Left forelimb (tissue), 1 donor: ENCODE measurements at places on chromosomes 6 and 20.

DNA sequence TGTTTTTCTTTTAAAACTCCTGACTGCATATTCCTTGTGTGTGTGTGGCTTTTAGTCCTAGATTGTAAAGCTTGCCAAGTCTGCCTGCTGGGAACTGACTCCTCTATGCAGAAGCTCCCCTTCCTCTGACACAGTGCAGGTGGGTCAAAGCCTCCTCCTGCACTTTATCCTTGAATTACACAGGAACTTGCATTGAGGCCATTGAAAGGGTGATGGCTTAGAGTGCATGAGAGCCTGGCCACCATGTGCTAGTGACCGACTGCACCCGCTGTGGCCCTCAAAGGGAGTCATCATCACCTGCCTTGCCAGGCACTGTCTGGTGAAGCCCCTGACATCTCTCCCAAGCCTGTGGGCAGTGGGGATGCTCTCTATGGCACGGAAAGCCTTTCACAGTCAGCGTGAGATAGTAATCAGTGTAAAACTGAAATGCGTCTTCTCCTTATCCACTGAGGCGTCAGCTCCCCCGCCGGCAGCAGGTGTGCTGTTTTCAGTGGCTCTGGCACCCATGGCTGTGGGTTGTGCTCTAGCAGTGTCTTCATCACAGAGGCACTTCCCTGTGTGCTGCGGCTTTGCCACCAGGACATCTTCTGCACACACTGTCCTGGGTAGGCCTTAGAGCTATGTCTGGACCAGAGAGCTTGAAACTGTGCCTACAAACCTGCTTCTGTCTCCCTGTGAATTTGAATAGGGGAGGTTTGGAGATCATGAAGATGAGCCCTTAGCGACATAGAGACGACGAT lies 87.9 kb downstream of the THBS2 start:
- peak; percentile 61 for DNase-seq

DNA sequence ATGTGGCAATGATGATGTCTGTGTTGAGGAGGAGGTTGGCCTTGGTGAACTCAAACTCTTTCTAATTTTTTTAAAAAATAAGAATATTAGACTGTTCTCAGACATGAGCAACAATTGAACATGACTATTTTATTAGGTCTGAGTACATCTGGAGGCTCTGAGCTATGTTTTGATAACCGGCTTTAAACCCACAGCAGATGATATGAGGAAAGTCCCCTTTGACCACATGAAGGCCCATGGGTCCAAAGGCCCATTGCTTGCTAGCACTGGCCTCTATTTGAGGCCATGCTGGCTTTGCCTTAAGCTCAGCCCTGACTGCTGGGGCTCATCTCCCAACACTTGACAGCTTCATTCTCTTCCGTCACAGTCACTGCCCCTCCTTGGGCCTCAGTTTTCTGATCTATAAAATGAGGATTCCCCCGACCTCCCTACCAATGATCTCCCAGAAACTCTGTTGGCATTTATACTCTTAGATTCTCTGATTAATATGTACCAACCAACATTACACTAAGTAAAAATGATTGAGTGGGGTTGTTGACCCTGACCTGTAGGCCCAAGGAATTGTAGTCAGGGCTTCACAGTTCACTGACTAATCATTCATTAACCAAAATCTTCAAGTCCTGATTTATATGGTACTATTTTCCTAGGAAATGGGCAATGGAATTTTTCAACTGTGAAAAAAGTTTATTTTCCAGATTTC lies 23.9 kb upstream of the TINAG start:
- DNase-seq = no peak

GRCh38 chr20:41978875-41979274 lies 360.7 kb upstream of the CHD6 start:
- DNase-seq = no peak

DNA sequence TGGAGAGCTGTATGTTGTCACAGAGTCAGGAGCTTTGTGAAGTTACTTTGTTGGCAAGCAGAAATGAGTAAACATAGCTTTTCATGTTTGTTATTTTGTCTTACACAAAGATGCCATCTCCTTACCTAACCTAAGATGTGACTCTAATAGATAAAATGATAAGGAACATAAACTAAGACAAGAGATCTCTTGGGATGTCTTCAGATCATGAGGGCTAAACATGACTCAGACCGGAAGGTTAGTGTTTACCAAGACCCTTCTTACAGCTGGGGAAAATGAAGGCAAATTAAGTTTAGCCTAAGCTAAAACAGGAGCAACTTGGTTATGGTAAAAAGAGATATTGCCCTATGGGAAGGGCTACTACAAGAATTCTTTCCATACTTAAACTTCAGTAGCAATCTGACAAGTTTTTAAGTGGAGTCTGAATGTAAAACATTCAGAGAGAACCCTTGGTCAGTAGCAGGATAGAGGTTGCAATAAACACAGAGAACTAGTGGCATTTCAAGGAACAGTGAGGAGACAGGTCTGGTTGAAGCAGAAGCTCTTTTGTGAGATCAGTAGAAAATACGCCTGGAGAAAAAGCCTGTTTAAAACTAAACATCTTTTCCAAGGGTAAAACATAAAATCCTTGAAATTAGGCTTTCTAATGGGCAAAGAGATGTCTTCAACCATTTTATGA lies 29.9 kb downstream of the SGK1 start:
- DNase-seq = no peak

GRCh38 chr6:9204171-9204570 lies 768.8 kb upstream of the SLC35B3 start:
- DNase-seq = no peak

DNA sequence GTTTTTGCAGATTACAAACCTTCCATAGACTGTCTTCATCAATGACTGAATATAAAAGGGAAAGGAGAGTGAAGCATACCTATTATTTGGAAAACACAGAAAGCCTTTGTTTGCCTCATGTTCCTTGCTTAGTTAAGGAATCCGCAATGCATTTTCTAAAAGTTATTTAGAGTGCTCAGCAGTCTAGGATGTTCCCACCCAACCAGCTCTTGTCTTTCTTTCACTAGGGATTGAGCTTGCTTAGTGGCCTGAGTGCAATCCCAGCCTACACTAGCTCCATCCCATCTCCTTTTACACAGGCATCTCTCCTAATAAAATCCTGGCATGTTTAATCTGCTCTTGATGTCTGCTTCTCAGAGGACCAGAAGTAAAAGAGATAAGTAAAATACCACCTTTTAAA lies 850.5 kb upstream of the GJE1 start:
- DNase-seq = no peak

DNA sequence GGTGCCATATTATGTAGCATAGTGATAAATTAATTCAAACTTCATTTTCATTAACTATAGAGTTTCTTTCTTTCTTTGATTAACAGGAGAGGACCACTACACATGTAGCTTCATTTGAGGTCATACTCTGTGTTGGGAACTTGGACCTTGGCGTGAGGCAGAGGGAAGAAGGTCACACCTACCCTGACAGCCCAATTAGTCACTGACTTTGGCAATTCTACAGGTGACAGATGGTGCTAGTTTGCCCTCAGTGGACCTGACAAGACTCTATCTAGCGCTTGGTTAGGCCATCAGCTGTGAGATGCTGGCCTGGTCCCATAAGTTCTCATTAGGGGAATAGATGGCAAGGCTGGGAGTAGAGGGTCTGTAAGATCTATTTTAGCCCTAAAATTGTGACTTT lies 14.2 kb downstream of the SLX4IP start:
- DNase-seq = no peak

GRCh38 chr20:54189630-54190029 lies 15.8 kb upstream of the CYP24A1 start:
- DNase-seq = no peak

- no peak for DNase-seq
Measured at GRCh38 chr20:62642666-62643520, 590 bp downstream of the SLCO4A1 start.

GRCh38 chr6:86017236-86017635 lies 374.6 kb upstream of the SYNCRIP start:
- DNase-seq = no peak
